Type B pancreatic cell (in vitro differentiated cells): ENCODE measurements at places on chromosomes 2 and 18.

DNA sequence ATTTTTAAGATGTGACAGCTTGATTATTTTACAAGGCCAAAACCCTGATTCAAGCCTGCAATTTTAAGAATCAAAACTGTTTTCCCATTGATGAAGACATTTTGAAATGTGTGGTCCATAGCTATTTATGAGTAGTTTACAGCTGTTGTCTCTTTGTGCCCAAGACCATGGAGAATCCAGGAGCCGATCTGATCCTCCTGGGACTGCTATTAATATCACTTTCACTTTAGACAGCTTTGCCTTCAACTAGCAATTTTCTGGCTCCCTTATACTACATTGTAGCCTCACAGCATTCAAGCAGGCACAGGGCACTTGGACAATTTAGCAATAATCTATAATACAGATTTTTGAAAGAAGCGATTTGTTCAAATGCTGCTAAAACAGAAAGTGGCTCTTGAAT lies 172.9 kb downstream of the SLC8A1 start:
- no peak for DNase-seq

GRCh38 chr2:118817469-118817868 lies 30.0 kb downstream of the EN1 start:
- no peak for DNase-seq

GRCh38 chr2:95276244-95276887 lies 2.1 kb downstream of the PROM2 start:
- DNase-seq: no peak

- DNase-seq: no peak
Observed at GRCh38 chr18:12911025-12911928, 27.2 kb upstream of the PTPN2 start.

DNA sequence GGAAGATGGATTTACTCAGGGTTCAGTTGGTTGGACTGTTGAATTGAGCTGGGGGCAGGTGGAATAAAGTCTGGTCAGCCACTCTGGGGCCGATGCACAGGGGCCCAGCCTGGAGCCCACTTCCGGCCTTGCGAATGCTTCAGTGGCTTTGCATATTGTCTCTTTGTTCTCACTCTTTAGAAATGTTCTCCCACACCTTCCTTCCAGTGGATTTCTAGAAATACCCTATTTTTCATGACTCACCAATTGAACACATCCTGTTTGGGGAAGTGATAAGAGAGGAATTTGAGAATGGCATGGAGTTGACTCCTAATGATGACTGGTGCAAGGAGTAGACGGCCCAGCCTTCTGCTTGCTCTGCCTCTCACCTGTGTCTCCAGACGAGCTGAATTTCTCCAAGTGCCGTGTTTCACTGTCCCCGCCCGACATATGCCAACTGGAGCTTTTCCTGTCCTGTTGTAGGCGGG lies 28.1 kb downstream of the ASAP2 start:
- DNase-seq: no peak

- DNase-seq: no peak
Observed at GRCh38 chr2:194714541-194714940, 942.5 kb upstream of the SLC39A10 start.

DNA sequence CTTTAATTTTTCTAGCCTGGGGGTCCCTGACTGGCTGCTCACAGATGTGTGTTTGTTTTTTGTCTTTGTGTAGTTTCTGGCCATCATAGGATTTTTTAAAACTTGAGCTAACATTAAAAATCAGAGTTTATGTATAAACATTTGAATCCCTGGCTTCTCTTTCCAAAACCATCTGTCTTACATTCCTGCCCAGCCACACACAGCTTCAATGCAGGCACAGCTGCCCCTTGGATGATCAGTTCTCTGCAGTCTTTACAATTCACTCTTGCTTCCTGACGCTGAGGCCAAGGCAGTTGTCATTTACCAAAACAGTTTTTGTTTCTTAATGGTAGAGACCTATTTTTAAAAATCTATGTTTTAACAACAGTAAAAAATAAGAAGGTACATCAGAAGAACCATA lies 169.2 kb upstream of the LRRTM1 start:
- DNase-seq: no peak

- DNase-seq: no peak
Observed at GRCh38 chr2:29223851-29224692, 108.9 kb downstream of the CLIP4 start.

DNA sequence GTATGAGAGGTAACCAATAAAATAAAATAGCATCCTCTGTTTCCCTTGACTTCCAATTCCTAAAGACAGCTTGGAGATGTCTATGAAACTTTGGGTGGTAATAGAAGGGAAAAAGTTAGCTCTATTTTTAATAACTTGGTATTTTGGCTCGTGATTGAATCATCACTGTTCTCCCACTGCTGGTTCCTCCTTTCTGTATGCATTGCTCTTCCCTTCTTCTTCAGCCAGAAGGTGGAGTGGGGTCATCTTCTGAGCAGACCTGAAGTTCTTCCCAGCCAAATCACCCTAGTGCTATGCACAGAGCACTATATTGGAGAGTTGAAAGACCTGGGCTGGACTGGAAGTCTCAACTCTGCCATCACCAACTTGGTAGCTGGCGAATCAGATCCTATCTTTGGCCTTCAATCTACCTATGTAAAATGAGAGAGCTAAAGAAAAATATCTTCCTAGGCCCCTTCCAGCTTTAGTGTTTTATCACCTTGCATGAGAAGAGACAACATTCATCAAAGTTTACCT lies 54.1 kb downstream of the CPO start:
- no peak for DNase-seq

DNA sequence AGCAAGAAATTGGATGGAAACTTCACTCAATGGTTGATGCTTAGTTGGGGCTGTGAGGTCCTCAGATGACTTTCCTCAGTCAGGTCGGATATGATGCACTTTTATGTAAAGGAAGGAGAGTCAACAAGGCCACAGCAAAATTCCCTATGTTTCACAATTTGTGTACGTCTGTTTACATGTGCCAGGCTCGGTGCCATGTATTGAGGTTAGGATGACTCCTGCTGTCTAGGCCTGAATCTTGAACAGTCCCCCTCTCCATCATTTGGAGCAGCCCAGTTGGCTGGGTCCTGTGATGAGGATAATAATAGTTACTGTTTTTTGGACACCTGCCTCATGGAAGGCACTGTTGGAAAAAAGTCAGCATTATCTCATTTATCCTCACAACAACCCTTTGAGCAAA lies 43.1 kb downstream of the VSNL1 start:
- no peak for DNase-seq

DNA sequence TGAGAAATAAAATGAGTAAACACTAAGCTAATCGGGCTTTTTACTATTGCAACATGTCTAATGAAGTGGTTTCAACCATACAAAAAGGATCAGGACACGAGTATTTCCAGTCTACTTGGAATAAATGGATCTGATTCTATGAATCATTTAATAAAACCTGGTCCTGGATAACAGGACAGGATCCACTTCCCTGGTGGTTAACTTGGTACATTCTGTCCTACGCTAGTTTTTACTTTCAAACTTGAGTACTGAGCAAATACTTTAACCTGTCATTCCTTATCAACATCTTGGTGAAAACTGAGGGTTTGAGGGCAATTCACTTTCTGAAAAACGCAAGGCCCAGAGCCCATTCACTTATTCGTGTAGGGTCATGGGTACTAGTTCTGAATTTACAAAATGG lies 33.5 kb downstream of the CHST10 start:
- no peak for DNase-seq

DNA sequence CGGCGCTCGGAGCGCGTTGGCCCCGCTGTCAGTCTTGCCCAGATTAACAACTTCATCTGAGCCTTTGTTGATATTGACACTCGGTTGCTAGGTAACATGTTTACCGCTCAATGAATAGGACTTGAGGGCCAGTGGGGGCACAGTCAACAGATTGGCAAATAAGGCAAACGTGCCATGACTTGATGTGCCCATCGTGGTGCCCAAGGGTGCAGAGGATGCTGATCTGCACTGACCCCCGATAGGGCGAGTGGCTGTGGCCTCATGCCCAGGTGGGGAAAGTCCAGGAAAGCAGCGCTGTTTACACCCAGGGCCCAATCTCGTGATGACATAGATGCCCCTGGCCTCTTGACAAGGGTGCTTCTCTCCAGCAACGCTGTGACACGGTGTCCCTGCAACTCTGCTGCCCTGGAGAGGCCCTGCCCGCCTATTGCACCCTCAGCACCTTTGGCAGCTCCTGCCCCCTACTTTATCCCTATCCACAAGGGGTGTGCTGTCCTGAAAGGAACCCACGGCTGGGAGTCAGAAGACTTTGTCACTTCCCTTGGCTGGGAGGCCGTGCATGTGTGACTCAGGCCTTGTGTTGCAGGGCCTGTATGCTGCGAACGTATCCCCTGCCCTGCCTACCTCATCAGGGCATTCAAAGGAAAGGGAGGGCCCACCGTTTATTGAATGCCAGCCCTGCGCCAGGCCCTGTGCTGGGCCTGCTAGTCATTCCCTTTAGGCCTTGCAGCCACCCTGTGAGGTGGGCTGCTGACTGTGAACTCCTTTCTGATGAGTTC lies 158.0 kb downstream of the INHBB start:
- no peak for DNase-seq

DNA sequence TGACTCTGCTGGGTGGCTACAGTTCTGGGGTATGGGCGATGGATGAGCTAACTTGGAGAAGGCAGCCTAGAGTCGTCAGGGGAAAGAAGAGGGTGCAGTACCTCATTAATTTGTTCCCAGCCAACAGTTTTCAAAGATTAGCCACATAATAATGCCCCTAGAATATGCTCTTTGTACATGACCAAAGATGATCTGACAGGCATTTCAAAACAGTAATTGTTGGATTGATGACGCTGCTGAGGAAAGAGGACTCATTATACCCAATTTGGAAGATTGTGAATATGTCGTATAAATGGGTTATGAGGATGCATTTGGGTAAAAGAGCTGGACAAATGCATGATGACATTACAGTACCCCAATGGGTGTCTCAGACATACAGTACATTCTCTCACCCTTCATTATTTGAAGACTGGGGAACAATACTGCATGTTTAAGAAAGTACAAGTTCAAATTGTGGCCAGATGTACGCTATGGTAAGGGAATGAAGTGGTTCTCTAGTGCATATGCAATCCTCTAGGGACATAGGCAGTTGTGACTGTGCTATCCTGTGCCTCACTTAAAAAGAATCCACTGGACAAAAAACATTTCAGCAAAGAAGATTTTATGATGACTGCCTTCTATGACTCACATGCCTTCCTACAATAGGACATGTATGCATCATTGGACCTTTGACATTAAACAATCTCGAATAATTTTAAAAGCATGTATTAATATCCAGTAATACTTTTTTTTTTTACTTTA lies 233.2 kb downstream of the CNTNAP5 start:
- DNase-seq: no peak

DNA sequence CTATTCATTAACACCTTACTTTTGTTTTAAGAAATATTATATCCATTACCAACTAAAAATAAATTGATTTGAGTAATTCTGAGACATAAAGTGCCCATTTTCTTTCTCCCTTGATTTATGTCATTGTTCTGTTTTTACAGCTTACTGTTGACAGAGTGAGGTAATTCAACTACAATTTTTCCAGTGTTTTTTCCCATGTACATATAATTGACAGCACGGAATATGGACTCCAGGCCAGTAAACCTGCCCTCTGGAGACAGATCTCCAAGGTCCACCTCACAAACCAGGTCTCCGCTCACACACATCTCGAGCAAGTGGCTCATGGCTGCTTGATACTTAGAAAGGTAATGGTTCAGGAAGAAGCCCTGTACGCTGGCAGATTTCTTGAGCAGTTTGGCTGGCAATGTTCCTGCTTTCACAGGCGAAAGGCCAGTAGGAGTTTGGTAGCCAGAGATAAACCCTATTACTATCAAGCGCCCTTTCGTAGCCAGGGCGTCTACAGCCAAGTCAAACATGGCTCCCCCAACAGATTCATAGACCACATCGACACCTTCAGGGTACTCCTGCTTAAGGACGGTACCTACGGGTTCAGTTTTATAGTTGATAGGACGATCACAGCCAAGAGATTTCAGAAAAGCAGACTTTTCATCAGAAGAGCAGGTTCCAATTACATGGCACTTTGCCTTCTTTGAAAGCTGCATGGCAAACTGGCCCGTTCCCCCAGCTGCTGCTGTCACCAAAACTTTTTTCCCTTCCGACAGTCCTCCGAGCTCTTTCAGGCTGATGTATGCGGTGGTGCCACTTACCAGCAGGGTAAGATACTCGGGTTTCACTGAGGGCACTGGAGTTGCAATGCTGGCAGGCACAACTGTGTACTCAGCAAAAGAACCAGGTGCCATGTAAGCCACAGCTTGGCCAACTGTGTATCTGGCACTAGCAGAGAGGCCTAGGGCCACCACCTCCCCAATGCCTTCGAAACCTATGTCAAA lies 7.4 kb downstream of the PTGR3 start:
- no peak for DNase-seq

GRCh38 chr18:9328776-9329175 lies 5.8 kb upstream of the TWSG1 start:
- no peak for DNase-seq

DNA sequence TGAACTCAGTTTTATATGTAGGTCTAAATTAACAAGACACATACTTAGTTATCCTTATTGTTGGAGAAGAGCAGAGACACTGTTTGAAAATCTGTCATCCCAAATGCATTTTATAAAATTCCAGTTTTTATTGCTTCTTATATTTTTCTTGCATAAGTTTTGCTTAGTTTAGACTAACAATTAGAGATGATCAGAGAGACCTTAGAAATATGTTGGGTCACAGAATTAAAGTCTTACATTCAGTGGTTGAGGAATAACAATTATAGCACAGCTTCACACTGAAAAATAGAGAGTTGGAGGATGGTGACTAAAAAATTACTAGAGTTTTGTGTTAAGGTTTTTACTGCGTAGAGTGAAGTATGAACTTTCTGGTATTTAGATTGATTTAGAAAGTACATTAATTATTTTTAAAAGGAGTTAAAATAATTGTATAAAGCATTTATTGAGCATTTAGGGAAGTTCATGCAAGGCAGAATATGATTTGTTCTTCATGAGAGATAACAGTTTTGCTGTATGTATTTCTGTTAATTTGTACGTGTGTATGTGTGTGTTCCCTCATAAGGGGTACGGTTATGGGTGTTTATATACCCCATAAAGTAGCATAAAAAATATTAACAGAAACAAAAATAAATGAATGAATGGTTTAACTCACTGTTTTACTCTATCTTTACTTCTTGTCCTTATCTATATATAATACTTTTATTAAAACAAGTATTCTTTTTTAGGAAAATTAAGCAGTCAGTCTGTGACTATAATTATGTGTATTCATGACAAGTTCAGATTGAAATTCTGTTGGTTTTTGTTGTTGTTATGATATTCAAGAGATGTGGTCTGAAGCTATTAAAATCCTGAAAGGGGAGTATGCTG lies 31.2 kb downstream of the DDX1 start:
- no peak for DNase-seq

- no peak for DNase-seq
Observed at GRCh38 chr2:241408849-241409248, 52.8 kb downstream of the FARP2 start.

DNA sequence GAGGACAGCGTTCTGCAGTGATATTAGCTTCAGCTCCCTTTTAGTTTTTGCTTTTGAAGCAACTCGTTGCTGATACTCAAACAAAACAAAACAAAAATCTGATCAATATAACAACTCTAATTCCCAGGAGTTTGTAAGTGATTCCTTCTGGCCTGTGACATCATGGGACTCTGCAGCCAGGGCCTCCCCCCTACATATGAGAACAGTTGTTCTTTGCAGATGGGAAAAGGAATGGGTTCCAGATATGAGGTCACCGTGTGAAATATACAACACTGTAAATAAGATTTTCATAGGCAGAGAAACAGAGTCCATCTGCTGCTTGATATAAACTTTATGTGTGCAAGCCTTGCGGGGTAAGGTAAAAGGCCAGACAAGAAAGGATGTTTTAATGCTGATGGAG lies 56.7 kb downstream of the DIS3L2 start:
- DNase-seq: no peak

GRCh38 chr2:67216103-67216502 lies 181.0 kb upstream of the ETAA1 start:
- DNase-seq: no peak

GRCh38 chr2:61619561-61619960 lies 81.4 kb upstream of the XPO1 start:
- no peak for DNase-seq
